Amygdala (tissue), 56 donors: ENCODE measurements at places on chromosomes 11 and 22.

DNA sequence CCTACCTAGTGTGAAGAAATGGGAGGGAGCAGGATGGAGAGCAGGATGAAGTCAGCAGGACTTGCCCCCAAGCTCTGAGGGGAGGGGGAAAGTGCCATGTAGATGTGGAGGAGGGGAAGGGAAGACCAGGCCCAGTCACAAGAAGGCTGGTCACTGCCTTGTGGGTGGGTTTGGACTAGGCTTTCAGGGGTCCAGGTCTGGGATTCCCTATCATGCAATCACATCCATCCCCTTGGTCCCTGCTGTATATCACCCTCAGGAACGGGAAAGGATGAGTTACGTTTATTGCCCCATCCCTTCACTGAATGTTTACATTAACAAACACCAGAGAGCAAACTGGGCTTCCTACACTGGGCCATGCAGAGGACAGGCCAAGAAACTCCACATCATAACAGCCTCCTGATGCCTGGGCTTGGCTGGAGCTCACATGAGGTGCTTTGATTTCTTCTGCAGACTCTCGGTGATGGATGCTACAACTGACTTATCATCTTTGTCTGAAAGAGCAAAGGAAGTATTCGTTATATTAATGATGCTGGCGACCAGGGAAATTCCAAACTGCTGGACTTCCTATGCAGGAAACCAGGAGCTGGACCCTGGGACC, 5.6 kb downstream of the TMEM86A start:
- DNase-seq: no peak

GRCh38 chr11:28619846-28620540, 511.8 kb downstream of the METTL15 start:
- no peak for DNase-seq

DNA sequence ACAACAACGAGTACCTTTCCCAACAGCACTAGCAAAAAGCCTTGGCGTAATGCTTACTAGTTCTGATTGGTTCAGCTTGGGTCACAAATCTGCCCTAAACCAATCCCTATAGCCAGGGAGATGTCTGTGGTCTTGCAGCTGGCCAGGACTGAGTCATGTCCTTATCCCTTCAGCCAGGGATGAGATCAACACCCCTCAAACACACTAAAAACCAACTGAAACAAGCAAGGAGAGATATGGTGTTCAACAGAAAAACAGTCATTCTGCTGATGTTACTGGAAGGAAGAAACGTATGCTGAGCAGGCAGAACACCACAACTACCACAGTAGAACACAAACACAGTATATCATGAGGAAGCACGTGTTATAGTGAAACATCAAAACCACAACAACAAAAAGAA, 375.6 kb downstream of the LARGE1 start:
- no peak for DNase-seq

DNA sequence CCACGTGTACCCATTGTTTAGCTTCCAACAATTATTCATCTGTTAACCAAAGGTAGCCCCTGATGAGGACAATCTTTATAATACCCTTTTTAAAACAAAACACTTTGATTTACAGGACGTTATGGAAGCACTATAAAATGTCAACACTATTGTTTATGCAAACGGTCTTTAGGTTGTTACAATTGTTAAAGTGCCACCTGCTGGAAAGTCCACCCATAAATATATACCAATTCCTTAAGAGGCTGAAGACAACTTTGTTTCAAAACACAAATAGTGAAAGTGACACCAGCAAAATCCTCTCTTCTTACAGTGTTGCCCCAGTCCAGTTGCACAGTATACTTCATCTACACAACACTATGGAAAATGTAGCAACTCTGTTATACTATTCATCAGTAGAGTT, 68.9 kb upstream of the SLN start:
- DNase-seq: no peak

DNA sequence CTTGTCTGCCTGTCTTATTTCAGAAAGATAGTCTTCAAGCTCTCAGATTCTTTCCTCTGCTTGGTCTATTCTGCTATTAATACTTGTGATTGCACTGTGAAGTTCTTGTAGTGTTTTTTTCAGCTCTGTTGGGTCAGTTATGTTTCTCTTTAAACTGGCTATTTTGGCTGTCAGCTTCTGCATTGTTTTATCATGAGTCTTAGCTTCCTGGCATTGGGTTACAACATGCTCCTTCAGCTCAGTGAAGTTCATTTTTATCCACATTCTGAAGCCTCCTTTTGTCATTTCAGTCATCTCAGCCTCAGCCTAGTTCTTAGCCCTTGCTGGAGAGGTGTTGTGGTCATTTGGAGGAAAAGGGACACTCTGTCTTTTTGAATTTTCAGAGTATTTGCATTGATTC, 15.5 kb upstream of the DEPDC7 start:
- DNase-seq: no peak

GRCh38 chr22:46934746-46935491, 172.5 kb downstream of the TBC1D22A start:
- DNase-seq: no peak

DNA sequence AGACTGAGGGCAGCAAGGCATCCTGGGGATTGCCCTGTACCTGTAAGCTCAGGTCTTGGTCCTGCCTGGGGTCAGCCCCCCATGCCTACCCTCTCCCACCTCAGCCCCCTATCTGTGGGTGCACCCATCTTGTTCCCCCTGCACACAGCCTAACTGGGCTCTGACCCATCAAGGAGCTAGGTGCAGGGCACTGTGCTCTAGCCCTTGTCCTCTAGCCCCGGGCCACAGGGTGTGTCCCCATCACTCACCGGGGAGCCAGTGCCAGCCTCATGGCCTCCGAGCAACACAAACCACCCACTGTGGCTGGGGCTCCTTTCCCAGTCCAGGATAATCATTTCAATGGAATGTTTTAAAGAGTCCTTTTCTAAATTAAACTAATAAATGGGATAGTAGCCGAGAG, 293.9 kb upstream of the PLET1 start:
- no peak for DNase-seq

DNA sequence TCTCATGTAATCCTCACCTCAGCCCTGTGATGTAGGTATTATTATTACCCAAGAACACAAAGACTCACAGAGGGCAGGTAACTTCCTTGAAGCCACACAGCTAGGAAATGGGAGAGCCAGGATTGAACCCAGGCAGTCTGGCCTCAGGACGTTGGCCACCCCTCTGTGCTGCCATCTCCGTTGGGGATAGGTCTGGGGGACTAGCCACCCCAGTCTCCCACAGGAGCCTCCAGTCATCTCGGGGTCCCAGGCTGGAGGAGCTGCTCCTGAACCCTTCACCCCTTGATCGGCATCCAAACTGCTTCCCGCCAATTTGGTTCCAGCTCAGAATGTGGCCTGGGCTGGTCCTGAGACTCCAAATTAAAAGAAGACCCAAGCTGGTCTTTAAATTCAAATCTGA, 10.4 kb upstream of the TCF20 start:
- DNase-seq: no peak

- no peak for DNase-seq
These were observed 33.4 kb upstream of the MICAL2 start for GRCh38 chr11:12076840-12077534.

DNA sequence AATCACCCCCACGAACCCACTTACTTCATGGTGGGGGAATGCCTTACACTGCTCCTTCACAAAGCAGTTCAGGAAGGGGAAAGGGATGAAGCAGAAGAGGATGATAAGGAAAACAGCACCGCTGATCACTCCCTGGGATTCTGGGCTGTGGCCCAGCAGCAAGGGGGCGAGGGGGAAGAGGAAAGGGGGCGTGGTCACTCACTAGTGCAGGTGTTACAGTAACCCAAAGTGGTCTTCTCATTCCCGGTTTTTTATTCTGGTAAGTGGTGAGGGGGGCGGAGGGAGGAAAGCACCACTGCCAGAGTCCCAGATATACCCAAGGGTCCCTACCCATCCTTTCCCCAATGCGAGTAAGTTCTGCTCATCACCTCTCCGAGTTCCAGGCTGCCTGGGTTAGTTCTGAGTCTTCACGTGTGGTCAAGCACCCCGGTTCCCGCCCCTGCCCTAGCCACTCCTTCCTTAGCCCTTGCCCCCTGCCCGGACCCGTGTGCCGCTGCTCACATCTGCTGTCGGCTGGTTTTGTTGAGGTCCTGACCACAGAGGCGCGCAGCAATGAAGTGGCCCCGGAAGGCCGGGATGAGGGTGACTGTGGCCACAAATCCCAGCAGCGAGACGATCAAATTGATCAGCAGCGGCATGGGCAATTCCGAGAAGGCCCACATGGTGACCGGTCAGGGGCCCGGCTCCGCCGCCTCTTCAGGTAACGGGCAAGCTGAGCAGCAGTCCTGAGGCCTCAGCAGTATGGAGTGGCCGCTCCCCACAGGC, 477 bp downstream of the DPAGT1 start:
- DNase-seq: no peak

DNA sequence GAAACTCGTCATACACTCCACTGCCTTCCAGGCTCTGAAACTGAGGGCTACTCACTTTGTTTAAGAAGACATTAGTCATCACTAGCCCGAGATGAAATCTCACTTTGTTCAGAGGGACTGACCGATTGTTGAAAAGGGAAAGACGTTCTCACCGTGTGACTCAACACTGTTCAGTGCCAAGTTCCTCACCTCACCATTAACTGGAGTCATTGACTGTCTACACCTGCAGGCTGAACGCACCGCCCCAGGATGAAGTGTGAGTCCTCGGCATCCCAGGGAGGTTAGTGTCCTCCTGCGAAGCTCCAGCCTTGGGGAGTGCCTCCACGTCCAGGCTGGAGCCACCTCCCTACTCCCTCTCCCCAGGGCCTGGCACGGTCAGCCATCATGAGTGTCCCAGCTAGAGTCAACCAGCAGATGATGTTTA, 30.4 kb downstream of the FADD start:
- no peak for DNase-seq

DNA sequence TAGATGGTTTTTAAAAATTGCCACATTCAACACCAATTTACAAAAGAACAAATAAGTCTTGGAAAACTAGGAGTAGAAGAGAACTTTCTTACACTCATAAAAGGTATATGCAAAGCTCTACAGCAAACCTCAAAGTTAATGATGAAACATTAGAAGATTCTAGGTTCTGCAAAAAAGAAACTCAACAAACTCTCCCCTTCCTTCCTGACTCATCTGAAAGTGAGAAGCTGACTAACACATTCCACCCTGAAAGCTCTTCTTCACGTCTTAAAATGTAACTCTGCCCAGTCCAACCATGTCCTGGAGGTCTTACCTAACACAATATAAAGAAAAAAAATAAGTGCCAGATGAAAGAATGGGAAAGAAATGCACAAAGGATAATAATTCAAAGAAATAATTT, 218.9 kb upstream of the ISX start:
- DNase-seq: no peak

DNA sequence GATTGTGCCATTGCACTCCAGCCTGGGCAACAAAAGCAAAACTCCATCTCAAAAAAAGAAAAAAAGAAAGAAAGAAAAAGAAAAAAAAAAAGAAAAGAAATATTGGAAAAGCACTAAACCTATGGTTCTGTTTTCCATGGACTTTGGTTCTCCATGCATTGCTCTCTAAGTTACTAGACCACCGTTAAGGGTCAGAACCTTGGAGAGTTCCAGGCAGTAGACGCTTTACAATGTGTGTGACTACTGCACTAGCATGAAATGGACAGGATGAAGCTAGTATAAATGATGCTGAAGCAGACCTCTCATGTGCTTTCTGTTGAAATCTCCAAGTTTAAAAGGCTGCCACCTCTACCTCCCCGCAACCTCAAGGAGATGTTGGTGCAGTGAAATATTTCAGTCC, 63.5 kb downstream of the SIK2 start:
- DNase-seq: no peak

DNA sequence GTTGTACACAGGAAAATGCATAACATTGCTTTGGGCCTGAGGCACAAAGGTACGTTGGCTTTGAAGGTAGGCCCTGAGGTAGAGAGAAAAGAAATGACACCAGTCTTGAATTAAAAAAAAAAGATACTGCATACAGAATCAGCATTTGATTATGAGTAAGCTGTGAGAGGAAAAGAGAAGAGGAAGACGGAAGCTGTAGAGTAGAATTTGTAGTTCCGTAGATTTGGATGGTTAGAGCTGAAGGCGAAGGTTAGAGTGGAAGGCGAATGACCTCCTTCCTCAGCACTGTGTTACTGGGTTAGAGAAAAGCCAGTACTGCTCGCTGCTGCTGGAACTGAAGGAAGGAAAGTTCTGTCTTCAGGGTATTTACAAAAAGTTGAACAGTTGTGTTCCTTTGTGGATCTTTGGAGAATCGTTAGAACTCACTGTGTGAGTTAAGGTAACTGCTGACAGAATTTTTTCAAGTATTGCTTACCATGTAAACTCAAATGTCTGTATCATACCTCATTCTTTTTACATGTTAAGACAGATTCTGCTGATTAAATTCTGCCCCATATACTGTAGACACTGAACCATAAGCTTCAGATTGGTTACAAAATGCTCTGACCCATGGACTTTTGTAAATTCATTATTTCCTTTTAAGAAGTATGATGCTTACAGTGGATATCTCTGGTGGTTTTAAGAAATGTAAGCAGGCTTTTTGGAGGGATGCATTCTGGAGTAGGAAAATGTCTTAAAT, 50.2 kb downstream of the MCAM start:
- DNase-seq: no peak

DNA sequence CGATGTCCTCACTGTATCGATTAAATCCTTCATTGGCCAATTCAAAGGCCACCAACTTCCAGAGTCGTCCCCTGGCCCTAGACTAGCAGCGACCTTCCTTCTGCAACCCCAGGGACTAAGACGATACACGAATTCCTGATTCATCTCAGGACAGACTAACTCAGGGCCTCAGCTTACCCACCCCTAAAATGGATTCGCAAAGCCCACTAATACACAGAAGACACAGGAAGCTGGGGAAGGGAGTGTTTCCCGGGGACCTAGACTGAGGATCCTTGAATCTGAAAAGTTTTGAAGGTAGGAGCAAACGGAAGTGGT, 509 bp downstream of the LAMTOR1 start:
- DNase-seq: no peak

DNA sequence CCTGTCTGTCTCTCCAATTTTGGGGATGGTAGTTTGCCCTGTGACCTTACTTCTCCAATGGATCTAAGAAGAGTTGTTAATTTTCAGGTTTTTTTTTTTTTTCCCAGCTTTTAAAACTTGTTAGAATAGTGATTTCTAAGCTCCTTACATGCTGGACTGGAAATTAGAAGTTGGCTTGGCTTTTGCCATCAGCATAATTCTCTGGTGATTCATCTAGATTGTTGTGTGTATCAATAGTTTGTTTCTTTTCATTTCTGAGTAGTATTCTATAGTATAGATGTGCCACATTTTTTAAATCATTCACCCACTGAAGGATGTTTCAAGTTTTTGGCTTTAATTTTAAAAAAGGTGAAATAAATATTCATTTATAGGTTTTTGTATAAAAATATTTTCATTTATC, 51.4 kb downstream of the ADAMTS15 start:
- DNase-seq: no peak

- DNase-seq: no peak
These were observed 244.5 kb upstream of the POU2AF2 start for GRCh38 chr11:111001081-111001430.
